Aorta (tissue), 5 donors: ENCODE measurements at places on chromosomes 13 and 19. TPM values are rescaled to one million over a fixed set of nuclear protein-coding genes. Genes with fewer than 3 reads are reported as not detected.

- DNase-seq, result no peak
Measured at GRCh38 chr19:17872251-17873001, 681 bp downstream of the SLC5A5 start.

DNA sequence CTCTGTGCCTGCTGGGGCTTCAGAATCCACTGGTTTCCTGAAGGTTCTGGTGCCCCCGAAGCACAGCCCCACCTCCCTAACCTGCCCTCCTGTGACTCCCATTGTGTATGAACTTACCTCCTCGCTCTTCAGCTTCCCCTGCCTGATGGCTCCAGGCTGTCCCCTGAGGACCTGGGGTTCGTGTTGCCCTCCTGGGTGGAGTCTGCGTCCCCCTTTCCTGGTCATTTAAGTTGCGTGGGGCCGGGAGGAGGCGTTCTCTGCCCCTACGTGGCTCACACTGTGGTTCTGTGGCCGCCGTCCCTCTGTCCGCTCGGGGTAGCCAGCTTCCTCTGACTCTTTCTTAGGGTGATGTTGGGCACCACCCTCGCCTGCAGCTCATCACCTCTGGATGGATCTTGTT is 13.9 kb downstream of the TFDP1 start:
- peak; percentile 30 for DNase-seq

DNA sequence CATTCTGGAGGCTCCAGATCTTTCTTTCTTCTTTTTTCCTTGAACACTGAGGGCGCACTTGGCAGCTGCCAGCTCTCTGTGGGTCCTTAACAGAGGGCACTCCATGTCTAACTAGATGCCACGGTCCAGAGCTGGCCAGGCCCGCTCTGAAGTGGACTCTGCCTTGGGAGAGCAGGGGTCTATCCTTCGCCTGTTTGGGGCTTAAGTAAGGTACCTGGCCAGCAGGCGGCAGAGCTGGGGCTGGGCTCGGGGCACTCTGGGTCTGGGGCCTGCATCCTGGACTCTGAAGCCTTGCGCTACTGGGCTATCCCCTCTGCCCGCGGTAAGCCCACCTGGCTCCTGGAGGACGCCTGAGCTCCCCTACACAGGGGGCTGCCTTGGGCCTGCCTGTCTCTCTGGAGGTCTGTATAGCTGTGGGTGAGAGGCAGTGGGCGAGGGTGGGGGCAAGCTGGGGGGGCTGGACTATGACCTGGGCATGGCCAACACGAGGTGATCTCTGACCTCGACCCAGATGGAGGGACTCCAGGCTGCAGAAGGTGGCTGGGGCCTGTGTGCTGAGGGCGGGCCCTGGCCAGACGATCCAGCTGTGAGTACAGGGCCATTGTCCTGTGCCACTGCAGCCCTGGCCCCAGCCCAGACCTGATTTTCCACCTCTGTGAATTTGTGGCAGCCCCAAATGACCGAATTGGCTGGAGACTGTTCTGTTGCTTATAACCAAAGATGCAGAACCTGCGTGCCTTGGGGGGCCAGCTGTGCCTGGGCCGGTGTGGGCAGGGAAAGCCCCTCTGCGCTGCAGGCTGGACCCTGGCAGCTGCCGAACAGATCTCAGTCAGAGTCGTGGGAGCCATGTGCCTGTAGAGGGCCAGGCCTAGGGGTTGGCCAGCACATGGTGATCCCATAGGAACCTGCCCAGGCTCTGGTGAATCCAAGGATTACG is 26.5 kb downstream of the CEBPG start:
- peak; percentile 66 for DNase-seq

GRCh38 chr13:106488076-106488475 is 47.4 kb downstream of the EFNB2 start:
- no peak for DNase-seq

- no peak for DNase-seq
Measured at GRCh38 chr19:6499052-6499790, 2.9 kb downstream of the TUBB4A start.

DNA sequence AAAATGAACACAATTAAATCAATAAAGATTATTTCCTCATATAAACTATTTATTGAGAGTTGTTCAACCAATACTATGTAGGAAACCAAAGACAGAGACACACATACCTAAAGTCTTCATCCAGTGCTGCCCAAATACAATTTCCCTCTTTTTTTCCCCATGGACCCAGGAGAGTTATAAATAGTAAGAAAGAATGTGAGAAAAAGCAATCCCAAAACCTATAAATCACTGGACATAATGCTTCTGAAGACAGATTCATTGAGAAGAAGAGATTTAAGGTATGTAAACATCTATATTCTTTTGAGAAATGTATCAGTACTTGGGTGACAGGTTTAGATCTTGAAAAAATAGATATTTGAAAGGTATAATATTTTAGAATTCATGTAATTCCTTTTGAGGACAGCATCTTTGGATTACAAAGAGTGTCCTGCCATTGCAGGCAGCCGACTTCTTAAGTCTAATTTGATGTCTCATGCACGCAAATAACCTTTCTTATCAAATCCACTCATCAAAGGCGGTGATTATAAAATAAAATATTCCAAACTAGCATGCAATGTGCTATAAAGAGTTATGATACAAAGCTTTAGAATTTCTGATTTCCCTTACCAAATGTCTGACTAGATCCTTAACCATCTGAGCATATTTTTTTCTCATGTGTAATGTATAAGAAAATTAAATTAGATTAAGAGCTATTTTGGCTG is 739.4 kb downstream of the LIG4 start:
- DNase-seq, result no peak

POSTN gene
- 160 TPM for total RNA-seq

FBXO27 gene
- total RNA-seq, result 5.0 TPM

IFI30 gene
- total RNA-seq, result 85.2 TPM

CYP2A7 gene
- total RNA-seq, result not detected

FXYD1 gene
- 202 TPM for total RNA-seq

PALM3 gene
- total RNA-seq, result 0.63 TPM

PLPPR2 gene
- total RNA-seq, result 36.4 TPM

GJA3 gene
- total RNA-seq, result 0.19 TPM
